ENCODE measurements at places on chromosomes 6 and 20.

DNA sequence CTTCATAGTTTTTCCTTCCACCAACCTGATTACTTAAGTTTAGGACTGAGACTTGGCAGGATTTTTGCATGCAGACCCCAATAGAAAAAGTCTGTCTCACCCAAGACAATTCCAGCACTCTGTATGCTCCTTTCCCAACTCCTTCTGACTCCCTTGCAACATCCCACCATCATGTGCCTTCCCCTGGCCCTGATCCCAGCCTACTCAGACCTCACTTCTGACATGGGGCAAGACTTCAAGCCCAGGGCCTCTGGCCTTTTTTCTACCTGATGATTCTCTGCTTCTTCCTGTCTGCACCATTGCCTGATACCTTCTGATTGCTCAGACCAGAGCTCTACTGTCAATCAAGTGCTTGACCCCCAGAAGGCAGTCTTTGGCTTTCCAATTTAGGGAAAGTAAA, 96.6 kb downstream of the HAO1 start:
- no peak for DNase-seq

DNA sequence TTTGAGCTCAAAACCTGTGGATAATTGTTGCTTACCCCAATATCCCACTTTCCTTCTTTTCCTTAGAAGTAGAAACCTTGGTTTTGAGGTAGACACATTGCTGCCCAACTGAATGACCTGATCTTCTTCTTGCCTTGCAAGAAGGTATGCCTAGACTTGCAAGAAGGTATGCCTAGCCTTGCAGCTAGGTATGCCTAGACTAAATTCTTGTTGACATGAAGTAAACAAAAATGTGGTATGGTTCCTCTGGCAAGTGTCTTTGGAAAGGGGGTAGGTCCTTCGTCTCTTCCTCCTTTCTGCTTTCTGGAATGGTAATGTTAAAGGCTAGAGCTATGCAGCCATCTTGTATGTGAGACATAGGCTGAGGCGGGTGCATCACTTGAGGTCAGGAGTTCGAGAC, 129.2 kb downstream of the GMPR start:
- no peak for DNase-seq

- DNase-seq: no peak
Observed at GRCh38 chr6:157595768-157596167, 214.8 kb downstream of the ZDHHC14 start.

DNA sequence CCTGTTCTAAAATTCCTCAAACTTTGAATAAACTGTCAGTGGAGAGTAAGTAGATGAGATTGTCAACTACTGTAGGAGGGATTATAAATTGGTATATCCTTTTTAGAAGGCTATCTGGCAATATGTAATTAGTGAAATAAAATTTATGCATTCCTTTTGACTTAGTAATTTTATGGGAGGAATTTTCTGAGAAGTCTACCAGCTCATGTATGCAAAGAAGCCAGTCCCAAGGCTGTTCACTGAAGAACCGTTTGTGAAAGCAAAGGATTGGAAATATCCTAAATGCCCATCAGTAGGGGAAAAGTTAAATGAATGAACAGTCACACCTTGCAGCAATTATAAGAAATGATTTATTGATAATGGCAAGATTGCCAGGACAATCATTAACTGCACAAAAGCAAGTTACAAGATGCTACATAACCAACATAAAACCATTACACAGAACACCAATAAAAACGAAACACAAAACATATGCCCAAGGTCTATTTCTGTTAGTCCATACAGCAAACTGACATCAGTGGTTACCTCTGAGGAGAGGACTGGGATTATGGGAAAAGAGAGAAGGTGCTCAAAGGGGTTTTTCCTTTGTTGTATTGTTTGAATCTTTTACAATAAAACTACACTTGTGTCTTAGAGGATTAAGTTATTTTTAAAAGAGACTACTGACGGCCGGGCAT, 4.6 kb upstream of the DSTN start:
- DNase-seq: no peak

- no peak for DNase-seq
Observed at GRCh38 chr20:37727957-37728634, 34.3 kb downstream of the CTNNBL1 start.

GRCh38 chr20:8287340-8287739, 155.3 kb downstream of the PLCB1 start:
- DNase-seq: no peak

DNA sequence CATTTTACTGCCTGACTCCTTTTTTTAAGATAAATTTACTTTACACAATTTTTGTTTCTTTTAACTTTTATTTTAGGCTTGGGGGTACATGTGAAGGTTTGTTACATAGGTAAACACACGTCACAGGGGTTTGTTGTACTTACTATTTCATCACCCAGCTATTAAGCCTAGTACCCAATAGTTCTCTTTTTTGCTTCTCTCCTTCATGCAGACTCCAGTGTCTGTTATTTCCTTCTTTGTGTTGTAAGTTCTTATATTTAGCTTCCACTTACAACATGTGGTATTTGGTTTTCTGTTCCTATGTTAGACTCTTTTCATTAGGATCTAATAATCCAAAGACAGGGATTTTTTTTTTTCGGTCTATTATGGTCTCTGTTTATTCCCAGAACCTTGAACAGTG, 83.5 kb upstream of the CCN6 start:
- DNase-seq: no peak

DNA sequence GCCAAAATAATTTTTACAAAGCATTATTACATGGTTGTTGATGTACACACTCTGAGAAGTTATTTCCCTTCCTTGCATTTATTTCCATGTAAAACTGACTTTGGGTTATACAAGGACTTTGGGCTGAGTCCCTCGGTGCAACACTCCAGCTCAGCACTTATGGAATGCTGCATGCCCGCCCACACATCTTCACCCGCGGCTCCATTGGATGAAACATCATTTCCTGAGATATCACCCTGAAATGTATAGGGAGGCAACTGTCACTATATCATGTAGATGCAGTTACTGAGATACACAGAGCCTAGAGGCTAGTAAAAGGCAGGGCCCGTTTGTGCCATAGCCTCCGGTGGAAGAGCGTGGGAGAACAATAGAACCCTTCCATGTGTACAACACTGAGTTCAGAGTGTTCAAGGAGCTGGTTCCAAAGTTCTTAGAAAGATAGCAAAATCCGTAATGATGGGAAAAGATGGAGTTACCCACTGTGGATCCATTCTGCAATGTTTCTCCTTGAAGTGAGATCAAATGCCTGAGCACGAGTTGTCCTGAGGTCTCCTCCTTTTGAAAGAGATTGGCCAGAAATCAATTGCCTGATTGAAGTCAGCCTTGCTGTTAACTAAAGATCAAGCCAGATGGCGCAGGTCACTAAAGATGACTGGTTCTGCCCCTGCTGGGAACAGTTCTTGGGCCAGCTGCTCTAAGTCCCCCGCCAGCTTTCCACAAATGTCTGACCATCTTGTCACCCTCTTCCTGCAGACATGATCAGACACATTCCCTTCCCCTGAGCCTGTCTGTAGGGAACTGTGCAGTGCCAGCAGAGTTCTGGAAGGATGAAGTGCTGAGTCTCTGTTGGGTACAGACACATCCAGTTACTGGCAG, 100.9 kb upstream of the IYD start:
- no peak for DNase-seq

GRCh38 chr20:50887576-50887975, 43.7 kb downstream of the ADNP start:
- no peak for DNase-seq

DNA sequence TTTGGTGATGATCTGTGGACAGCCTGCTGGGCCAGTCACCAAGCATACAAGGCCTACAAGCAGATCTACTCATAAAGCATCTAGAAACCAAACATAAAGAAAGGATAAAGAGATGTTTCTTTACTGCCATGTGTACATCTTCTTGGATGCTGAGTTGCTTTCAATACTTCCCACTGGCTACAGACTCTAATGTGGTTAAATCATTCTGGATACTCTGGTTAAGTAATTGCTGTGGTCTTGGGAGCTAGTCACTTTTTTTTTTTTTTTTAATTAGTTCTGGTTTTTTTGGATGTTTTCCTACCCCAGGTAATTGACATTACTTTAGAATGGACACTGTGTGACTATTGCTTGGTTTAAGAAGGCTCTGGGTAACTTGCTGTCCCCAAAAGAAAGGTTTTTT, 215.4 kb upstream of the RUNX2 start:
- no peak for DNase-seq

DNA sequence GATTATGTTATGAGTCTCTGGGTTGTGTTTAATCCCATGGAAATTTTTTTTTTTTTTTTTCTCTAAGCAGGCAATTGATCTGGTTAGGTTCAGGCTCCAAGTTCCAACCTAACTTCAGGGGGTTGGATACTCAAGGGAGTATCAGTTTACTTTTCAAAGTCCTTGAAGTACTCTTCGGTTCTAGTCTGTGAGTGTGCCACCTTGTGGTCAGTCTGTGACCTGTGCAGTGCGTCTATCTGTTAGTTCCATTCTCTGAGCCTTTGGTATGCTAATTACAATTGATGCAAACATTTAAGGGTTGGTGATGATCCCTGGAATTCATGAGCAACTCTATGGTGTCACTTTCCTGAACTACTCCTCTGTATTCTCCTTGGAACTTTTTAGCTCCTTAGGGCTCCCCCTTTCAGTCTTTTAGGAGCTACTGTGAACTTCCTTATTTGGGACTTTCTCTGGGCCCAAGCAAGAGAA, 342.0 kb downstream of the SOX4 start:
- no peak for DNase-seq

GRCh38 chr6:105087571-105088211, 92.1 kb downstream of the POPDC3 start:
- DNase-seq: no peak

DNA sequence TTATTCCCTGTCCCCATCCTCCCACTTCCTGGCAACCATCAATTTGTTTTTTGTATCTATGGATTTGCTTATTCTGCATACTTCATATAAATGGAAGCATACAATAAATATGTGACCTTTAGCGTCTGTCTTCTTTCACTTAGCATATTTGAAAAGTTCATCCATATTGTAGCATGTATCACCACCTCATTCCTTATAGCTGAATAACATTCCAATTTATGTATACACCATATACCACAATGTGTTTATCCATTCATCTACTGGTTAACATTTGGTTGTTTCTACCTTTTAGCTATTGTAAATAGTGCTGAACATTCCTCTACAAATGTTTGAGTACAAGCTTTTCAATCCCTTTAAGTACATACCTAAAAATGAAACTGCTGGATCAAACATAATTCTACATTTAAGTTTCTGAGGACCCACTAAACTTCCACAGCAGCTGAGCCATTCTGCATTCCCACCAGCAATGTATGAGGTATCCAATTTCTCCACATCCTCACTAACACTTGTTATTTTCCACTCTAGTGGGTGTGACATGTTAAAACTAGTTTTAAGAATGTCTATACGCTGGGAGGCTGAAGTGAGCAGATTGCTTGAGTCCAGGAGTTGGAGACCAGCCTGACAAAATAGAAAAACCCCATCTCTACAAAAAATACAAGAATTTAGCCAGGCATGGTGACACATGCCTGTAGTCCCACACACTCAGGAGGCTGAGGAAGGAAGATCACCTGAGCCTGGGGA, 32.9 kb downstream of the NUDT3 start:
- no peak for DNase-seq

GRCh38 chr6:32906539-32906938, 34.3 kb downstream of the HLA-DMB start:
- DNase-seq: no peak

GRCh38 chr20:39823224-39823623, 861.1 kb downstream of the DHX35 start:
- DNase-seq: peak; percentile 35

GRCh38 chr20:53929974-53930650, 140.3 kb downstream of the BCAS1 start:
- no peak for DNase-seq

GRCh38 chr6:165881806-165882205, 218.8 kb upstream of the PDE10A start:
- no peak for DNase-seq

DNA sequence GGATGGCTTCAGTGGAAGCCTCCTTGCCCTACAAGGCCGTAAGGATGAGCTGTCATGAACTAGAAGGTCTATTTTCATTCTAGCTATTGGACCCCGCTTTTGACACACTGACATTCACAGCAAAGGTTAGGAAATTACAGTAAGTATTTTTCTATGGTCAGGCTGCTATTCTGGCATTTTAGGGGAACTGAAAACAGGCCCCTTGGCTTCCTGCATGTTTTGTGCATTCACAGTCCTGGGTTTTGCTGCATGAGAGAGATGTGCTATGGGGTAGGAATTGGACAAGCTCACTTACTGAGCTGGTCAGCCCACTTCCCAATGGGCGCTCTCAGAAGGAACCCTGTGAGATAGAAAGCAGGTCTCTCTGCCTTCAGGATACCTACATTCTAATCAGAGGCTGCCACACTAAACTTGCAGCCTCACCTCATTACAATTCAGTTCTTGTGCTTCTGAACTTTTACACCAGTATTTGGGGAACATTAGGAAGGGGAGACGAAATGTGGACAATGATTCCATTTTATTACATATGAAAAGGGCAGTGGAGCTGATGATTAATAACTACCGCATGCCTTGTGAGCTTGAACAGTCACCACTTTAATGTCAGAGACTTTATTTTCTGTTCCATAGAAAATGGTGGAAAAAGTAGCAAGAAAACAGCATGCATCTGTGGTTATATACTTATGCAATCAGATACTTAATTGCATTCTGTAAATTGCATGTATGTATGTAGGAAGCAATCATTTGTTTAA, 86.6 kb upstream of the TAB2 start:
- no peak for DNase-seq

- DNase-seq: no peak
Observed at GRCh38 chr6:15551798-15552197, 111.0 kb downstream of the DTNBP1 start.

DNA sequence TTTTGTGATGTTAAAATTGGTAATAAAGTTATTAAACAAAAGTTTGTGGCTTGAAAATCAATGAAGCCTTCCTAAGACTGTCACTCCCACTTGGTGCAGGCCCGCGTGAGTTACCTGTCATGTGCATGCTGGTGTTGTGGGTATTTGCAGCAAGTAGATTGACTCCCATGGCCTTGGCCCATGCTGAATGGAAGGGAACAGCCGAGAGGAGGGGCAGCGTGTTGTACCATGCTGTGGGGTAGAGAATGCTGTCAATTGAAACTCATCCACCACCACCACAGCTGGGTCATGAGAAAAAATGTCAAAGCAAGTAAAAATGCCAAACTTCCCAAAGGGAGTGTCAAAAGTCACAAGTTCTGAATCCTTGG, 12.7 kb upstream of the VNN1 start:
- DNase-seq: no peak

DNA sequence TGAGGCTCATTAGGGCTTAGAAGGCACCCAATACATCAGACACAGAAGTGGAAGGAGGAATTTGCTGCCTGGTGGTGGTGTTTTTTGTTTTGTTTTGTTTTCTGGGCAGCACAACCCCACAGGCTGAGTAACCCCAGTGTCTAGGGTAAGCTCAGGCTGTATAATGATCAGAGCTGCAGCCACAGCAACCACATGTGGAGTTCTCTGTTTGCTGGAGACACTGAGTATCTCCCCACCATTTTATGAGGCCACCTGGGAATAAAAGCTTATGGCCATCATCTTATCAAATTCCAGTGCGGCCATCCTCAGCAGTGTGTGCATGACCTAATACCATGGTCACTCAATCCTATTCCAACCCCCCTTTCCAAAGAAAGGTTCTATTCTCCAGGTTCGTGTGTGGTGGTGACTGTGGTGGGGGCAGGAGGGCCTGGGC, 3.4 kb upstream of the DLL1 start:
- peak; percentile 30 for DNase-seq
